ENCODE measurements at places on chromosomes 7 and 10.
A peak's percentile ranks its signal among the peaks of the same experiment; 100 is the strongest.

DNA sequence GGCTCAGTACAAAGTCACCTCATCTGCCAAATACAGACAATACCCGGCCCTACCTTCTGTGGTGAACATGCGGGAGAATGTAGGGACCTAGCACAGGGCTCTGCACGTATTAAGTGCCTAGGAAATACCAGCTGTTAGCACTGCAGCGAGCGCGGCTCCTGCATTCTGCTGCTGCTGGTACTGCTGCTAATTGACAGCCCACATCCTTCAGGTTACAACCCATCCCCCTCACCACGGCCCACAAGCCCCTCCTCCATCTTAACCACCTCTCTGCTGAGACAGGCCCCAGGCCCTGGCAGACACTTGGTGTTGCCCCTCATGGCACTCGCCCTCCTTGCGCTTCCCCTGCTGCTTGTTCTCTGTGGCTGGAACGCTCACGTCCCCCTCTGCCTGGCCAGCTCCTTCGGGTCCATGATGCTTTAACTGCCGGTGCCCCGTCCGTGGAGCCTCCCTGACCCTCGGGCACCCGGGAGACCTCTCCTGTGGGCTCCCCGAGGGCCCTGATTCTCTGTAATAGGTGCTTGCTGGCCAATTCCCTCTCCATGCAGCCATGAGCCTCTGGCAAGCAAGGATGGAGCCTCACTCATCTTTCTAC is 53.3 kb upstream of the LOXL4 start:
- DNase-seq, result no peak

GRCh38 chr10:119782981-119783664 is 57.3 kb downstream of the INPP5F start:
- no peak for DNase-seq

DNA sequence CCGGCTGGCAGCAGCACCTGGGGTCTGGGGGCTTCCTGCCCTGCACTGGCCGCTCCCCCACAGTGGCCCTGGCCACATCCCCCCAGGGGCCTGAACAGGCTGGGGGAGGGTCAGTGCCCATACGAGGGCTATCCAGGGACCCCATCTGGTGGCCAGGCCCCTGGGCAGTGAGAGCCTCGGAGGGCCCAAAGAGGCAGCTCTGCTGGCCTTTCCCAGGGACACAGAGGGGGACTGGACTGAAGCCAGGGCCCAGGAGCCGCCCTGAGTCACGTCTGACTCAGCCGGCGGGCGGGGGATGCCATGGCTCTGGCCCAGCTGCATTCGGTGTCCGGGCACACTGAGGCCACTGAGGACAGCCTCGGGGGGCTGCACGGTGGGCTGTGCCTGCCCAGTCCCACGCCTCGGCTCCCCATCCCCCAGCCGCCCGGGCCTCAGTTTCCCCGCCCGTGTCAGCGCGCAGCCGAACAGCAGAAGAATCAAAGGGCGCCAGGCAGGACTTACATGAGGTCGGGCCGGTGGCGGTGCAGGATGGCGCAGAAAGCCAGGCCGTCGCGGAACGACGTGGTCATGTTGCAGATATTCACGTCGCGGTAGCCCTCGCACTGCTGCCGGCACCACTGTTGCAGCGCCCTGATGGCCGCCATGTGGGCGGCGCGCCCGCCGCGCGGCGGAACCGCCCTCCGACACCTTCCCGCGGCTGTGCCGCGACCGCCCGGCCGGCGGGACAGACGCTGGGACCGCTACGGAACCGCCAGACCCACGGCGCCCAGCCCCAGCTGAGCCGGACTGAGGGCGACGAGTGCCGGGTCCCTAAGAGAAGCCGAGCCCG is at the start of gene MICALL2:
Gene MICALL2 (minus strand): TSS at position 788 of the 829 bp plus-strand sequence. CDS start 144 bp downstream, at position 644.
- DNase-seq, result peak; percentile 32

DNA sequence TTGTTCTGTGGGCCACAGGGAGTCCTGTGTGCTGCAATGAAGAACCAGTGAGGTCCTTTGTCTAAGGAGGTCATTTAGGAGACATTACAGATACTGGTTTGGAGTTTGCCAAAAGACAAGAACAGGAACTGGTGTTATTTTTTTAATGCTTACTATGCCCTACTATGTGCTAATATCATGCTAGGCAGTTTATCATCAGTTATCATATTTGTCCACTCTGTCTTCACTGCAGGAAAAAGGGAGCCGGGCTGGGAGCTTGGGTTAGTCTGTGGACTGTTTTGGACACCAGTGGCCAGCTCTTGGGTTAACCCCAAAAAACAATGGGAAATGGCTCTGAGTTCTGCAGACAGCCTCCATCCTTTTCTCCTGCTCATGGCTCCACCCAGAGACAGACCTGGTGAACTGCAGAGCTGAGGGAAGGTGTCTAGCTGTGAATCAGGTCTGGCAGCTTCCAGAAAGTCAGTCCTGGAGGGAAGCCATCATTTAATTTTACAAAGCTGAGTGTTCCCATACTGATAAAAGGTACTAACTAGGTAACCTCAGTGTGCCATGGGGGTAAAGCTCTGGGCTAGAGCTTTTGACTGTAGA is 101.2 kb upstream of the ZNF746 start:
- no peak for DNase-seq

GRCh38 chr7:41977151-41977651 is 259.8 kb downstream of the GLI3 start:
- no peak for DNase-seq

DNA sequence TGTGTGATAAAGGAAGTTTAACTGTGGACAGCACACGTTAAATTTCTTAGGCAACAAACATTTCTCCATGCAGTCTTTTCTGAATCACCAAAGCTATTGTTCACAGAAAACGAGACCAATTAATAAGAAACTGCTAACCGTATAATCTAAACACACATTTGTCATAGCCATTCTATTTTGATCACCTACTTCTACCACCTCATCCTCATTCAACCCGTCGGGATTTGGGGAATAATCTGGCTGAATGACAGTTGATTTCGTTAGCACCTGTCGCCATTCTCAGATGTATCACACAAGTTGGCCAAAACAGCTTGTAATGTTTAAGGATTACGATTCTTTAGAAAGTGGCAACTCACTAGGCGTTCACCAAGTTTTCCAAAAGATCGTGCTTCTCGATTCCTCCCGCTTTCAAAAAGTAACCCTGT is 1.2 kb downstream of the EZH2 start:
- DNase-seq, result peak; percentile 38

GRCh38 chr7:42902331-42902730 is 9.5 kb downstream of the C7orf25 start:
- DNase-seq, result no peak

- no peak for DNase-seq
Measured at GRCh38 chr10:31926765-31927564, 1.7 kb downstream of the ARHGAP12 start.

GRCh38 chr10:84412482-84412881 is 84.1 kb downstream of the CCSER2 start:
- no peak for DNase-seq

GRCh38 chr10:128095753-128096469 is 30.3 kb downstream of the MKI67 start:
- peak; percentile 17 for DNase-seq

DNA sequence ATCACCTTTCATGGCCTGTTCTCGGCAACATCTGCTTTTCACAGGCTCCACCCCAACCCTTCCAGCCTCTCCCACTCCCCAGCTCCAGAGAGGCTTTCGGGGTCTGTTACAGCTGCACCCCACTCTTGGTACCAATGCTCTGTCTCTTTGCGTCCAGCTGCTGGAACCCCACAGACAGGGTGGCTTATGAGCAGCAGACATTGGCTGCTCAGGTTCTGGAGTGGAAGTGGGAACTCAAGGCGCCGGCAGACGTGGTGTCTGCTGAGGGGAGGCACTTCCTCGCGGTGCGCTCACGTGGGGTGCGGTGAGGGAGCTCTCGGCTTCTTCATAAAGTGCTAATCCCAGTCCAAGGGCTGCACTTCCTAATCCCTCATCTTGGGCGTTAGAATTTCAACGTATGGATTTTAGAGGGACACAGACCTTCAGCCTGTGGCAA is 185.7 kb downstream of the ELFN1 start:
- DNase-seq, result no peak

GRCh38 chr10:98538472-98538871 is 91.7 kb upstream of the HPS1 start:
- no peak for DNase-seq

DNA sequence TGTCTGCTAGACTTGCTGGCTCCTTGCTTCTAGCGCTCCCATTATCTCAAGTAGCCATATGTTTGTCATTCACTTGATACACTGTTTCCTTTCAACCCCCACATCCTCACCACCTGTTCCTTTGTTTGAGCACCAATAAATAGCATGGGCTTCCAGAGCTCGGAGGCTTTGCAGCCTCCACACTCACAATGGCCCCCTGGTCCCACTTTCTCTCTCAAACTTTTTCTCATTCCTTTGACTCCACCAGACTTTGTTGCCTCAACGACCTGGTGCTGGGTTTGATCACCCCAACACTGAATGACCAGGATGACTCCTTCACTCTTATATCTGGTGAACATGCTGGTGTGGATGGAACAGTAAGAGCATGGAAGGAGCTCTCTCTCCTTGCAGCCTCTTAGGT is 114.5 kb upstream of the TRIM24 start:
- no peak for DNase-seq

DNA sequence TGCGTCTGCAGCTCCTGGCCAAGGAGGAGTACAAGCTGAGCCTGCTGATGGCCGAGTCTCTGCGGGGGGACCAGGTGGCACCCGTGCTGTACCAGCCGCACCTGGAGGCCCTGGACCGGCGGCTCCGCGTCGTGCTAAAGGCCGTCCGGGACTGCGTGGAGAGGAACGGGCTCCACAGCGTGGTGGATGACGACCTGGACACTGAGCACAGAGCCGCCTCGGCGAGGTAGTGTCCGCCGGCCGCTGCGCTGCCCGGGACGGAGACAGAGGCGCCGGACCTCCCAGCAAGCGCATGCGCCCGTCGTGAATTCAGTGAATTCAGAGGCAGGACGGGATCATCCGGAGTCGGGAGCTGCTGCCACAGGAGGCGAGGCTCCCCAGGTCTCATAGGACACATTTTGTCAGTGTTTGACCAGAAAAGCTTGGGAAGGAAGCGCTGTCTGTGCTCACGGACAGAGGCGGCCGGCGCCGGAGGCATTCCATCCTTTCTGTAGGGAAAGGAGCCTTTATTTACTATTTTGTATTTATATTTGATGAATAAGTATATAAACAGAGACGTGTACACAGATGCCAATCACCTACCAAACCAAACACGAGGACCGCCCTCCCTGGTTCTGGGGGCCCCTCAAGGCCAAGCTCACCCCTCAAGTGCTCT is 30.1 kb upstream of the FOXL3 start:
- DNase-seq, result no peak

DNA sequence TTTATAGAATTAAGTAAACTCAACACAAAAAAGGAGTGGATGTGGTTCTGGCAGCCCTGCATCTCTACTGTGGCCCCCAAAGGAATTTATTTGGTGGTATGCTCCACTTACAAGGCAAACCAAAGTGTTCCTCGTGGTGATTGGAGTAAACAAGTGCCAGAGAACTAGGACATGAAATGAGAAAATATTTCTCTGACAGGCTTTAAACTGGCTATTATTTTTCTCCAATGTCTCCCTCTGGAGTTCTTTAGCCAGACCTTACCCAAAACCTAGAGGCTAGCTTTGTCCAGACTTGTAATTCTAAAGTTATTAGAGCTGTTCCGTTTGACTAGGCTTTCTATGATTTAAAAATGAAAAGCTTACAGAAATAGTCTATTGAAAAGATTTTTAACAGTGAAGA is 990.1 kb downstream of the CNTNAP2 start:
- DNase-seq, result no peak

DNA sequence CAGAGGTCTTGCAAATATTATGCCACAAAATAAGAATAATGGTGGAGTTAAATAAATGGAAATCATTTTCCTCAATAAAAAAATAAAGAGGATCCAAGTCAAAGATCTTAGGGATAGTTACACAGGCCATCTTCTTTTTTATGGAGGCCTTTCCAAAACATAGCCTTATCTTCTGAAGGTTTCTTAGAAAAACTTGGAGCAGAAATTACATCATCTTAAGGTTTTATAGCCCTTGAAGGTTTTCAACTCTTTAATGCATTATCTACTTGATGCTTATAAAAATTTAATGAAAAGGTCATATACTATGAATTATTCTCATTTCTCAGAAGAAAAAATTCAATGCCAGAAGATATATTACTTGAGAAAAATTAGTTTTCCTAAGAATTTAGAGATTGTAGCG is 94.2 kb upstream of the LAMB4 start:
- no peak for DNase-seq

- DNase-seq, result no peak
Measured at GRCh38 chr10:70761031-70761601, 24.1 kb downstream of the TBATA start.

GRCh38 chr7:152544971-152545619 is 109.3 kb upstream of the KMT2C start:
- no peak for DNase-seq

DNA sequence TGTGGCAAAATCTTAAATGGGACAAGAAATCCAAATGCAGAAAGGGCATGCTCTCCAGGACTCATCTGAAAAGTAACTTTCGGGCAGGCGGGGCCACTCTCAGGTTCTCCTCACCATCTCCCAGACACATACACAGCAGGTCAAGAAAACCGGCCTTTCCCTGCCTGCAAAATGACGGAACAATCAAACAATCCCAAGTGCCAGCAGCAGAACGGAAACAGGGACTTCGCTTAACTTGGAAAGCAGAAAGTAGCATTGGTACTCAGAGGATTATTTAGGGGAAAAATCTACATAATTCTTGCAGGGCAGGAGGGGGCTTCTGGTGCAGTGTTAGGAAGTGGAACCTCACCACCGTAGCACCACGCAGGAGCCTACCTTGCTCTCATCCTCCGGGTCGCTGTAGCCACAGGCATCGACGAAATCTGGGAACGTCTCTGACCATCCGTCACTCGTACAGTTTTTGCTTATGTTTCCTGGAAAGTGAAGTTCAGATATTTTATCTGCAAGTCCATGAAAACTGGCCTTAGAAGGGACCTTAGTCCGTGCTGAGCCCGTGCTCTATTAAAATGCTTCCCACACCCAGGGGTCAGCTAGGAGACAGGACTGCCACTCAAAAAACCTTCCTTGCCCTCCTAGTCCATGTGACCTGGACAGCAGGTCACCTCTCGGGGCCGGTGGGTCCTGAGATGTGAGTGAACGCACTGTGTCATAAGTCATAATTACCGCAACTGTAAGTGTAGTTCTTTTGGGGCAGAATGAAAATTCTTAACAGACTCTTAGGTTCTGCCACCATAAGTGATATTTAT is 41.1 kb downstream of the VIPR2 start:
- no peak for DNase-seq

DNA sequence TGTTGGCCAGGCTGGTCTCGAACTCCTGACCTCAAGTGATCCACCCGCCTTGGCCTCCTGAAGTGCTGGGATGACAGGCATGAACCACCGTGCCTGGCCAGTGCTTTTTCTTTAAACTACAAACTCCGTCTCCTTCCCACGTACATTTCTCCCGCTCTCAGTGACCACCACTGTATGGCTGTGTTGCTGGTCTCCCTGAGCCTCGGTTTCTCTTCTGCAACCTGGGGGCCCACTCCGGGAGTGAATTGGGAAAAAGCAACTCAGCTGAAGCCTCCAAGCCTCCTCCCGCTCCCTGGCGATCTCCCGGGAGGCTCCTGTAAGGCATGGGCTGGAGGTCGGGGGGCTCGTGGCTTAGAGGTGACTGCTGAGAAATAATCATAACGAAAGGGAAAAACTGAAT is 136.3 kb downstream of the ELFN1 start:
- no peak for DNase-seq

GRCh38 chr7:27139334-27140125 is 4.0 kb downstream of the HOXA5 start:
- no peak for DNase-seq

- no peak for DNase-seq
Measured at GRCh38 chr10:62992145-62992721, 140.9 kb upstream of the NRBF2 start.
